Right ventricle myocardium superior (tissue), 1 donor: ENCODE measurements at places on chromosomes 13 and 19. TPM values are rescaled to one million over a fixed set of nuclear protein-coding genes. Genes with fewer than 3 reads are reported as not detected.

The CD22 gene
- total RNA-seq, result 0.56 TPM

DNA sequence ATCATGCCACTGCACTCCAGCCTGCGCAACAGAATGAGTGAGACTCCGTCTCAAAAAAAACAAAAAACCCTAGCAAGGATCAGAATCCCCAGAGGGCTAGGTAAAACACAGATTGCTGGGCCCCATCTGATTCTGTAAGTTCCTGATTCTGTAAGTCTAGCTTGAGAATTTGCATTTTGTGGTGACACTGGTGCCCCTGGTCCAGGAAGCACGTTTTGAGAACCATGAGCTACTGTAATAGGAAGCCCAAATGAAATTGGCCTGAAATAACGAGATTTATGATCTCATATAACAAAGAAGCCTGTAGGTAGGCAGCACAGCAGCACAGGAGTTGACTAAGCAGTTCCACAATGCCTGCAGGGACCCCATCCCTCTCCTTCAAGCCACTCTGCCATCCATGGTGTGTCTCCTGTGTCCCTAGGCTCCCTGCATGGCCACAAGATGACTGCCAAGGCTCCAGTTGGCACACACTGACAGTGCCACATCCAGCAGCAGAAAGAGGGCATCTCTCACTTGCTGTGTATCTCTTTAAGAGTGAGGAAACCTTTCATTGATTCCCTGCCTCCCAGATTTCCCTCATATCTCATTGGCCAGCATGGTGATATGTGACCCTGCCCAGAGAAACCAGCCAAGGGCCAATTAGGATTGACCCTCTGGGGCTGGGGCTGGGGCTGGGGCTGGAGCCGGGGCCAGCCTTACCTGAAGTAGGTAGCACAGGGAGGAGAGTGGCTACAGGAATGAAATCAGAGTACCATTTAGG is 21.7 kb downstream of the SIPA1L3 start:
- no peak for DNase-seq

DNA sequence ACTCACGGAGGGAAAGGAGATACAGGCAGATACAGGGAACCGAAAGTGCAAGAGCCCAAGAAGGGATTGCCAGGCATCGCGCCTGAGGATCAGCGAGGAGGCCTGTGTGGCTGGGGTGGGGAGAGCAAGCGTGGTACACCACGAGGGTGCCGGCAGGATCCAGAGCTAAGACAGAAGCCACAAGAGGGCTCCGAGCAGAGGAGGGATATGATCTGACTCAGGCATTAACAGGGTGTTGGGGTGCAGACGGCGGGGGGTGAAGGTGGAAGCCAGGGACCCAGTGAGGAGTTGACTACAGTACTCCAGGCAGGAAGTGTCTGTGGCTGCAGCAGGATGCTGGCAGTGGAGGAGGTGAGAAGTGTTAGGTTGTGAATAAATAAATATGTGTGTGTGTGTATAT is 5.4 kb upstream of the PPP1R37 start:
- DNase-seq, result no peak

DNA sequence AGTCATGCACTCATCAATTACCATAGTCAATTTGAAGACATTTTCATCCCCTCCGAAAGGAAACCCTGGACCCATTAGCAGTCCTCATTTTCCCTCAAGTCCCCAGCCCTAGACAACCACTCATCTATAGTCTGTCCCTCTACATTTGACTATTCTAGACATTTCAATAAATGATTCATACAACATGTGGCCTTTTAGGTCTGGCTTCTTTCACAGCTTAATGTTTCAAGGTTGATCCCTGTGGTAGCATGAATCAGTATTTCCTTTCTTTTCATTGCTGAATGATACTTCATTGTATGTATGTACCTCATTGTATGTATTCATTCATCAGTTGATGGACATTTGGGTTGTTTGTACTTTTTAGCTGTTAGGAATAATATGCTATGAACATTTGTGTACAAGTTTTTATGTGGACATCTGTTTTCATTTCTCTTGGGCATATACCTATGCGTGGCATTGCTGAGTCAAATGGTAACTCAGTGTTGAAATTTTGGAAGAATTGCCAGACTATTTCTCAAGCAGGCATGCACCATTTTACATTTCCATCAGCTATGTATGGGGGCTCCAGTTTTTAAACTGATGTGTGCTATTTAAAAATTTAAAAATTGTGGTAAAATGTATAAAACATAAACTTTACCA is 18.4 kb downstream of the SPATA13 start:
- no peak for DNase-seq

The RBM42 gene
- total RNA-seq, result 48.9 TPM

- no peak for DNase-seq
Measured at GRCh38 chr13:74077375-74077774, 56.8 kb downstream of the KLF12 start.

The LINGO3 gene
- total RNA-seq, result not detected

The METTL21C gene
- not detected for total RNA-seq

GRCh38 chr19:6693681-6694080 is 23.7 kb upstream of the TNFSF14 start:
- DNase-seq, result no peak

GRCh38 chr19:17565611-17566010 is 10.2 kb downstream of the COLGALT1 start:
- DNase-seq, result no peak

DNA sequence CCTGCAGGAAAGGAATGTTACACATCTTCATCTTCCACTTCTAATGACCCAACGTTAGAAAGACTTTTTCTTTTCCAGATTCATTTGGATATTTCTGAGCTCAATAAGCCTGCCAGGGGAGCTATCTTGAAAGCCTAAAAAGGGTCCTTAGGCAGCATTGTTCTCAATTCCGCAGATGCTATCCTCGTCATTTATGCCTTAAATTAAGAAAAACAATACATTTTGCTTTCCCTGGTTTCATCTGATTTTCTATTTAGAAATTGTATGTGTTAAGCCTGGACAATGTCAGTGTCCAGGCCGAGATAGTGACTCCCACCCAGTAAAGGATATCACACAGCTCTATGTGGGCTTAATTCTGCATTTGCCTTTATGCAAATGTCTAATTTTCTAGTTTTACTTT is 721.3 kb downstream of the DIAPH3 start:
- DNase-seq, result no peak
